ENCODE measurements at places on chromosomes 7 and 10.

DNA sequence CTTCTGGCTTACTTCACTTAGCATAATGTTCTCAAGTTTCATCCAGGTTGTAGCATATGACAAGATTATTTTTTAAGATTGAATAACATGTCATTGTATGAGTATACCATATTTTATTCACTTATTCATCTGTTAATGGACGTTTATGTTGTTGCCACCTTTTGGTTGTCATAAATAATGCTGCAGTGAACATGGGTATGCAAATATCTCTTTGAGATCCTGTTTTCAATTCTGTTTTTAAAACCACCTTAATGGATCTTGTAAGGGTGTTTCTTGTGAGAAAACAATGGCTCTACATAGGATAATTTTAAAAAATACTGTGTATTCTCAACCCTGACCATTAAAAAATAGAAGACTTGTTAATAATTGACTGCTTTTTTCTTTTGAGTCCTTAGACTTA is 290.7 kb upstream of the TMEM229A start:
- DNase-seq: no peak

DNA sequence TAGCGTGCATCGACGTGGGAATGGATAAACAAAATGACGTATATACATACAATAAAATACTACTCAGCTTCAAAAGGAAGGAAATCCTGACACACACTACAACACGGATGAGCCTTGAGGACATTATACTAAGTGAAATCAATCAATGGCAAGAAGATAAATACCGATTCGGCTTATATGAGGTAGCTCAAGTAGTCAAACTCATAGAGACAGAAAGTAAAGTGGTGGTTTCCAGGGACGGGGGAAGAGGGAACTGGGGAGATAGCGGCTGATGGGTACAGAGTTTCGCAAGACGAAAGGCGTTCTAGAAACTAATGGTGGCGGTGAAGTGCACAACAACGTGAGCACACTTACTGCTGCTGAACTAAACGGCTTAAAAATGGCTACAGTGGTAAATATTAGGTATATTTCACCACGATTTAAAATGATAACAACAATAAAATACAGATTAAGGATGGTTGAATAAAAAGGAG is 516.7 kb downstream of the PARD3 start:
- no peak for DNase-seq

DNA sequence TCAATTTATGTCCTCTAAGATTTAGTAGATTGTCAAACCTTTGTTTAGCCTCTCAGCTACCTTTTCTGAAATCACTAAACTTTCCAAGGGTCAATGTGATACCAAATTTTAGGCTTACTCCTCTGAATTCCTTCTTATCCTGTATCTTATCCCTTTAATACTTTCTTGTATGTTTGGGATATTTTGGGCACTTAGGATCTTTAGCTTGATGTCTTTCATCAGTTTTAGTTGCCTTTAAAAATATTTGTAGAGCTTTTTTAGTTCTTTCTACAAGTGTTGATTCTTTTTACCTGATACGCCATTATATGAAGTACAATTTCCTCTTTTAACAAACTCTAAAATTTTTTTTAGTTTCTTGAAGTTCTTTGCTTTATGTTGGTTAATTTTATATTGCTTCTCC is 30.7 kb upstream of the HDAC9 start:
- no peak for DNase-seq

DNA sequence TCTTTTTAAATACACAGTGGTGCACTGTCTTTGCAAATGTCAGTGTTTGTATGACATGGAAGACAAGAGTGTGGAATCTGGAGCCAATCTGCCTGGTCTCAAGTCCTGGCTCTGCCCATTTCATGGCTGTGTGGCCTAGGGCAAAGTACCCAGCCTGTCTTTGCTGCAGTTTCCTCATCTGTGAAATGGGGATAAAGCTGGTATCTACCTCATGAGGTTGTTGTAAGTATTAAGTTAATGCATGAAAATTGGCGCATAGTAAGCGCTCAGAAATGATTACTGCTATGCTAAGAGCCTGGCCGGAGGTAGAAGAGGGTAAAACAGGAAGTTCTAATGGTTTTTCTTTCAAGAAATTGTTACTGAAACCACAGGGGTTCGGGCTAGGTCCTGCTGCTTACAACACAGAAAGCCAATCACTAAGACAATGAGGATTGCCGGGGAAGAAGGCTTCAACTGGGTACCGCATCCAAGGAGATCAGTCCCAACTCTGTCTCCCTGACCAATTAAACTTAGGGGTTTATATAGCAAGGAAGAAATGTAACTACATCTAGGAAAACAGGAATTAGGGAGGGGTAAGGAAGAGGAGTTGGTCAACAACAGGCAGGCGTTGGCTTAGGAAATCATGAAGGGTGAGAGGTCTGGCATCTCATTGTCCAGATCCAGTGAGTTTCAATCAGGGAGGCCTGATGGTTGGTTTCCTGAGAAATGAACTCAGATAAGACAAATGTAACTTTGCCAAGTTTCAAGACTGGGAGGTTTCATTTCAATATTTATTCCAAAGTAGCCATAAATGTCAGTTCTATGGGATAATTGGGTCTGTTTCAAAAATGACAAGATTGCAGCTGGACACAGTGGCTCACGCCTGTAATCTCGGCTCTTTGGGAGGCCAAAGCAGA is 57.0 kb downstream of the CHST3 start:
- no peak for DNase-seq

GRCh38 chr7:99375070-99375807 is 709 bp downstream of the ARPC1B start:
- no peak for DNase-seq

DNA sequence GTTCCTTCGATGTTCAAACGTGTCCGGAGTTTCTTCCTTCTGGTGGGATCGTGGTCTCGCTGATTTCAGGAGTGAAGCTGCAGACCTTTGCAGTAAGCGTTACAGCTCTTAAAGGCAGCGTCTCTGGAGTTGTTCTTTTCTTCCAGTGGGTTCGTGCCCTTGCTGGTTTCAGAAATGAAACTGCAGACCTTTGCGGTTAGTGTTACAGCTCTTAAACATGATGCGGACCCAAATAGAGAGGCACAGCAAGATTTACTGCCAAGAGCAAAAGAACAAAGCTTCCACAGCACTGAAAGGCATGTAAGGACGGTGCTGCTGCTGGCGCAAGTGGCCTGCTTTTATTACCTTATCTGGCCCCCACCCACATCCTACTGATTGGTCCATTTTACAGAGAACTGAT is 931.4 kb downstream of the IPMK start:
- DNase-seq: no peak

- no peak for DNase-seq
Observed at GRCh38 chr10:13047529-13048206, 46.2 kb upstream of the CCDC3 start.

DNA sequence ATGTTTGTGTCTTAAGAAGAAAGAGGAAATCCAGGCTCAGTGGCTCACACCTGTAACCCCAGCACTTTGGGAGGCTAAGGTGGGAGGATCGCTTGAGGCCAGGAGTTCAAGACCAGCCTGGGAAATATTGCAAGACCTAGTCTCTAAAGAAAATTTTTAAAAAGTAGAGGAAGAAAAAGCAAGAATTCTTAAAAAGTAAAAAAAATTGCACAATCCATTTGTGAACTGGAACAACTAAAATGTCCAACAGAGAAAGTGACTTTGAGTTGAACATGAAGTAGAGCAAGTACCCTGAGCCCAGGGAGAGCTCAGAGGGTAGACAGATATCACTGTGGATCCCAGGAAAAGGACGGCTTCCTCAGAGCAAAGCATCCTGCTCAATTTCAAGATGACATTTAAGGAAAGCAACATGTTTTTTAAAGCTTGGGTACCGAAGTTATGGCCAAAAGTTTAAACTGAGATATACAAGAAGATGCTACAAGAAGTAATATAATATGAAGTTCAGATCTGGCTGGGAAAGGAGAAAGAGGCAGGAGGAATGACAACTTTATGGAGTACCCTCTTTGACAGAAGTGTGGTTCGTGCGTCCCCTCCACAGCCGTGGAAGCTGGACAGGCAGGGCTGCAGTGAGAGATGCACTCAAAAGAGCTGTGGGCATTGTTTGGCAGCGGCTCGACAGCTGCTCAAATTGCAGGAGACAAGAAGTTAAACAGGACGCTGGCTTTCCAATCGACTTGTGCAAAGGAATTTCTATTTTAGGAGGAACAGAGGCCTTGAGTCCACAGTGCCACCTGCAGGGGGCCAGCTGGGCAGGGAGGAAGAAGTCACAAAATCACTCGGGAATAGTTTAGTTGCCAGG is 201.3 kb downstream of the JCAD start:
- no peak for DNase-seq

DNA sequence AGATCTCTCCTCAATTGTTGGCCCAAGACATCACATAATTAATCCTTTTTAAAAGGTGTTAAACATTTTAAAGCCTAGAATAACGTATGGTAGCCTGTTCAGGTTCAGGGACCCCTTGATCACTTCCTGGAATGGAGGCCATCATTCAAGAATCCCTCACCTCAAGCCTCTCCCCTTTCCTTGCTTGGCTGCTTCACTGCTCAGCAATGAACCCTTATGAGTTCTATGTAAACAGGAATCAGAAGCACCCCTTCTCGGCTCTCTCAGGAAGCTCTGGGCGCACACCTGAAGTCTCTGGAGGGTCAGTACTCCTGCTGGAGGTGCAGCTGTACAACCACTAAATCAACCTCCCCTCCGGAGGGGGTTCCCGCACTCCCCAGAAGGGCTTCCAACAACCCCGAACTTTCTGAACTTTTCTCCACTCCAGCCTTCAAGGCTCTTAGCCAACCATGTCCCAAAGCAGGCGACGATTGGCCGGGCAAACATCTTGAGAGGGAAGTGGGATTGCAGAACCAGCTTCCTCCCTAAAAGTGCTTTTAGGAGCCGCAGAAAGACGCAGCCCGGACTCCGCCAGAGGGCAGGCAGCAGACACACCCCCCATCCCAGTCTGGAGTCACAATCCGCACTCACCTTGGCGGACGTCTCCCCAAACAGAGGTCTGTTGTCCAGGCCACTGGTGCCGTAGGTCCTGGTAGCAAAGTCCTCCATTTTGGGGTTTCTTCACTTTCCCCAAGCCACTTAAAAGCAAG is 562 bp downstream of the TMEM243 start:
- DNase-seq: peak; percentile 25

DNA sequence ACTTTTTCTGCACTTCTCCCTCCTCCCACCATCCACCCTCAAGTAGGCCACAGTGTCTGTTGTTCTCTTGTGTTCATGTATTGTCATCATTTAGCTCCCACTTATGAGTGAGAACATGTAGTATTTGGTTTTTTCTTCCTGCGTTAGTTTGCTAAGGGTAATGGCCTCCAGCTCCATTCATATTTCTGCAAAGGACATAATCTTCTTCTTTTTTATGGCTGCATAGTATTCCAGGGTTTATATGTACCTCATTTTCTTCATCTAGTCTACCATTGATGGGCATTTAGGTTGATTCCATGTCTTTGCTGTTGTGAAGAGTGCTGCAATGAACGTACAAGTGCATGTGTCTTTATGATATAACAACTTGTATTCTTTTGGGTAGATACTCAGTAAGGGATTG is 230.4 kb downstream of the ARL4A start:
- no peak for DNase-seq

- DNase-seq: no peak
Observed at GRCh38 chr10:102261842-102262241, 16.5 kb downstream of the GBF1 start.

GRCh38 chr10:33137356-33138005 is 179.5 kb upstream of the ITGB1 start:
- DNase-seq: no peak

DNA sequence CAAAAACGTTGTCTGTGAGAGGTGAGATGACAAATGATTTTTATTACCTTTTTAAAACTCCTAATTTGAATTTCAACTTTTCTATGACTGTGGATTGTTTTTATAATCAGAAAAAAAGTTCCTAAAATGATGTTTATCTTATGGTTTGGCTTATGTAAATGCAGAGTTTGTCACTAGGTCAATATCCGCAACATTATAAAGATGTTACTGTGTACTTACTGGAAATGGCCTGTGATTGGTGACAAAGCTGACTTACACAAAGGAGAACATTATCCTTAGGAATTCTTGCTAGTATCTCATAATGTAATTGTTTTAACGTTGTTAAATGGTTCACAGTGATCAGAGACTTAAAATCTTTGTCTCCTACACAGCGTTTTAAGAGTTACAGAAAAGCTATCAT is 79.0 kb downstream of the SDK1 start:
- DNase-seq: no peak

- peak; percentile 33 for DNase-seq
Observed at GRCh38 chr7:46145412-46145811, 224.3 kb upstream of the IGFBP3 start.

GRCh38 chr7:451255-452225 is 68.1 kb downstream of the PDGFA start:
- DNase-seq: no peak

DNA sequence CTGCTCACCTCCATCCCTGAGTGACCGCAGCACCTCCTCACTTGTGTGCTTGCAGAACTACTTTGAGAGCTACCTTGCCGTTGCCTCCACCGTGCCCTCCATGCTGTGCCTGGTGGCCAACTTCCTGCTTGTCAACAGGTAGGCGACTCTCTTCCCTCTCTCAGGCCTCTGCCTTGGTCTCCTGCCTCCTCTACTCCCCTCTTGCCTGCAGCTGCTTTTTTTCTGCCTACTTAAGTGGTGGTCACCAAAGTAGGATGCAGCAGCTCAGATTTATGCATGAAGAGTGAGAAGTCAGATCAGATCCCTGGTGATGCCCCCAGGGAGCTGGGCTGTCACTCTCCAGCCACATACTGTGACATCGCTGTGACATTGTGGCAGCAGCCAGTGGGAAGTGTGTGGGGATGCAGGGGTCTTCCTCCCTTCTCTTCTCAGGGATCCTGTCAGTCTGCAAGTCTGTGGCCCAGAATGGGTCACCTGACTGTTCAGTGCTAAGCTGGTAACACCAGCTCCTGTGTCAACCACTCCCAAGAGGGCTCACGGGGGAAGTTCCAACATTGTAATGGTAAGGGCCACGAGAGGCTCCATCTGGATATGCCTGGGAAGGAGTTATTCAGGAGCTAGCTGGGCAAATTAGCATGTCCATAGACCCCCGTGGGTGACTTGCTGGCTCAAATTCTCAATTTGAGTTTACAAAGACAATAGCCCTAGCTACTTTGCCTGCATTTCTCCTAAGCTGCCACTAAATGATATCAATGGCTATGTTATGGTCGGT is 25.3 kb downstream of the SLC29A3 start:
- DNase-seq: no peak

GRCh38 chr7:18684916-18685315 is 189.4 kb downstream of the HDAC9 start:
- DNase-seq: no peak

- DNase-seq: no peak
Observed at GRCh38 chr10:63672491-63672890, 151.3 kb downstream of the REEP3 start.

Measured in left renal cortex interstitium (tissue), 4 donors.